ENCODE measurements at places on chromosomes 16 and 17.

DNA sequence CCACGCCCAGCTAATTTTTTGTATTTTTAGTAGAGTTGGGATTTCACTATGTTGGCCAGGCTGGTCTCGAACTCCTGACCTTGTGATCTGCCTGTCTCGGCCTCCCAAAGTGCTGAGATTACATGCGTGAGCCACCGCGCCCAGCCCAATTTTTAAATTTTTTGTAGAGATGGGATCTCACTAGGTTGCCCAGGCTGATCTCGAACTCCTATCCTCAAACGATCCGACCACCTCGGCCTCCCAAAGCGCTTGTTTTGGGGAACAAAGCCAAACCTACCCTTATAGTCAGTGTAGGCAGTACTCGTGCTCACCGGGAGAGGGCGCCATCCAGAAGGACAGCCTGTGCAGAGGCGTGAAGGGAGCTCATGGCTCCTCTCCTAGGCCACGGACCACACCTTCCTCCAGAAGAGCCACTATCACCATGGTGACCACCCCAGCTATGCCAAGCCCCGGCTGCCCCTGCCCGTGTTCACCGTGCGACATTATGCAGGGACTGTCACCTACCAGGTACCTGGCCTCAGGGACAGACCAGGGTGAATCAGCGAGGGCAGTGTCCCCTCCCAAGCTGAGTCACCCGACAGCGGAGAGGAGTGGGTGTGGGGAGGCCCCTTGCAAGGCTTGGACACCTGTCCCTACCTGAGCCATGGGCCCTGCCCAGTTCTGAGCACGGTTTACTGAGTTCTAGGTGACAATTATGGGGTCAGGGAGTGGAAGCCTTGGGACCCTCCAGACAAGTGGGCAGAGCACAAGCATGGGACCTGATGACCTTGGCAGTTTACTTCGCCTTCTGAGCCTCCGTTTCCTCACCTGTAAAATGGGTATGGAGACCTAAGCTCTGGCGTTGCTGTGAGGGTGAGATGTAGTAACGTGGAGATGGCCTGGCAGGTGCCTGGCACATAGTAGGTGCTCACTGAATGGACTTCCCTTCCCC, 13.7 kb downstream of the MYO15B start:
- peak; percentile 24 for DNase-seq

DNA sequence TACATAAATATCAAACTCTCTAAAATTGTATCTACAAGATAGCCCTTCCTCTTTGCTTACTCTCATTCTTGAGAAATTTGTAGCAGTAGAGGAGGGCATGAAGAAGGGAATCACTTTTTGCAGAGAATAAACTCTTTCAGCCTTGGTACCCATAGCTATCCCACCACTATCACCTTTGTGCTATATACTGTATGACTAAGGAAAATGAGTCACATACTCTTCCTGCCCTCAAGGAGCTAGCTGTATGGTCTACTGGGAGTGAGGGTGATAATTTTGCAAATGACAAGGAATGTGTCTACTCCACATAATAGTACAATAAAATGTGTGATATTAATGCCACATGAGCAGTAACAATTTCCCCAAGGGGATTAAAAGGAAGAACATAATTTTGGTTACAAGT, 184.6 kb upstream of the WSB1 start:
- no peak for DNase-seq

GRCh38 chr17:1008008-1008761, 11.3 kb downstream of the TIMM22 start:
- DNase-seq, result no peak

- DNase-seq, result no peak
Observed at GRCh38 chr16:24150282-24150681, 105.9 kb upstream of the CACNG3 start.

DNA sequence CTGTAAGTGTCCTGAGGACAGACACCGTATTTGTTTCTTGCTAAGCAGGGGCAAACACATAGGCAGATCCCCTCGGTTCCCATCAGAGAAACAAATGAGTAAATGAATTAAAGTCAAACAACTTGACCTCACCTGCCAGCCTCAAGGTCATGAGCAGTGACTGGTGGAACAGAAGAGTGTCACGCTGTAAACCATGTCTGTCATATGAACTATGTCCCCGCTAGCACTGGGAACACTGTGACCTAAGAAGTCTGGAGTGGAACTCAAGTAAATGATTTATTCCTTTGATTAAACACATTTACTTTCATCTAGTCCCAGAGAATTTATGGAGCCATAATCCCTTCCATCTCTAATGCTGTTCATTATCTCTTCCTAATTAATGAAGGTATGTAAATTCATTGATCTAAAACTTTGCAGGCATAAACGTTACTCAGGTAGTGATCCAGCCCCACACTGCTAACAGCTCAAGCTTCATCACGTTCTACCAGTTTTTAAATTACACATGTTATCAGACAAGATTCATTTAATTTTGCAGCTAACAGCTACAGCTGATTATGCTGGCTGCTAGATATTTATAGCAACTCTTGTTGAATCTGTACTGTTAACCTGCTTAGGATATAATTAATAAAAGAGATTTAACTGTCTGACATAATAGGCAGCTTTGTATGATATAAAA, 38.7 kb downstream of the CPPED1 start:
- no peak for DNase-seq

DNA sequence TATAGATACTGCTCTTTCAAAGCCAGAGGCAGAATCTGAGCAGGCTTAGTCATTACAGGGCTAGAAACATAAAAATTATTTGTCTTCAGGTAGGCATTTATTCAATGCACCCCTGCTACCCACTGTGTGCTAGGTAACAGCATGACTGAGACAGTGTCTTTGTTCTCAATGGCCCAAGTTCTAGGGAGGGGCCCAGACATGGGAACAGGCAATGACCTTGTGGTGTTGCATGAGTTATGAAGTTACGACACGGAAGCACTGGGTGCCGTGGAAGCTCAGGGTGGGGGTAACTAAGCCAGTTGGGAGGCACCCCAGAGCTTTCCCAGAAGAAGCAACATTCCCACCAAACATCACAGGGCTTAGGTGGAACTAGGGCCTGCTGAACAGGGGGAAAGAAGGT, 87.0 kb downstream of the CPPED1 start:
- DNase-seq, result no peak

DNA sequence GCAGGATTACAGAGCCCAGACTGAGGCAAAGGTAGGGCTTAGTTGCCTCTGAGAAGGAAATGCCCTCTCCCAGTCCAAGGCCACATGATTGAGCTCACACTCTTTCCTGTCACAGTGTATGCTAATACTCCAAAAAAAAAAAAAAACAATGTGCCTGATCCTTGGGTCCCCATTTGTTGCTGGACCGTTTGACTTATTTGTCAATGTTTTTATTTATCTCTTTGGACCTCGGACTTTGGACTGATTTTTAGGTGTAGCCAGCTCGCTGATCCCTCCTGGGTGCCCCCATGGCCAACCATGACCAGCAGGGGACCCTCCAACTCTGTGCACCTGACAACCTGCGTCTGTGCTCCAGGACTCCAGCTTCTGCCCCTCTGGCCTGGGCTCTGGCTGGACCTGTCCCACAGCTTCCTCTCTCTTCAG, 622 bp upstream of the CCL16 start:
- DNase-seq, result no peak

All from NCI-H226 (cell line).